ENCODE measurements at places on chromosomes 2 and 18.

- no peak for DNase-seq
These were observed 684.4 kb upstream of the SYT4 start for GRCh38 chr18:43961722-43962121.

GRCh38 chr2:133552821-133553220 lies 15.4 kb downstream of the NCKAP5 start:
- DNase-seq, result no peak

GRCh38 chr2:160509016-160509415 lies 15.4 kb upstream of the RBMS1 start:
- no peak for DNase-seq

DNA sequence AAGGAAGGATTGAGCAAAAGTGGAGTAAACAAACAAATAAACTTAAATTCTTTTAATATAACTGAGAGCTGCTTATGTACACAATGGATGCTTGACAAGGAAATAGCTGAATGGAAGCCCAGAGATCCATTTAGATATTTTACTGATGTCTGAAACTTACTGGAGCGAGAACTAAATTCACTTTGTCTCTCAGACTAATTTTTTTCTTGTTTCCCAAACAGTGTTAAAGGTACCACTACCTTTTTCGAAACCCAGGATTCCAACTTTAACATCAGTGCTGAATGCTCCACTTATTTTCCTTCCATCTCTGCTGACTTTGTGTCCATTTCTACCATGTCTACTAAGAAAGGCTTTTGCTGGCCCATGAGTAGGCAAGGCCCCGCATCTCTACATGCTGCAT lies 4.0 kb downstream of the EFEMP1 start:
- no peak for DNase-seq

DNA sequence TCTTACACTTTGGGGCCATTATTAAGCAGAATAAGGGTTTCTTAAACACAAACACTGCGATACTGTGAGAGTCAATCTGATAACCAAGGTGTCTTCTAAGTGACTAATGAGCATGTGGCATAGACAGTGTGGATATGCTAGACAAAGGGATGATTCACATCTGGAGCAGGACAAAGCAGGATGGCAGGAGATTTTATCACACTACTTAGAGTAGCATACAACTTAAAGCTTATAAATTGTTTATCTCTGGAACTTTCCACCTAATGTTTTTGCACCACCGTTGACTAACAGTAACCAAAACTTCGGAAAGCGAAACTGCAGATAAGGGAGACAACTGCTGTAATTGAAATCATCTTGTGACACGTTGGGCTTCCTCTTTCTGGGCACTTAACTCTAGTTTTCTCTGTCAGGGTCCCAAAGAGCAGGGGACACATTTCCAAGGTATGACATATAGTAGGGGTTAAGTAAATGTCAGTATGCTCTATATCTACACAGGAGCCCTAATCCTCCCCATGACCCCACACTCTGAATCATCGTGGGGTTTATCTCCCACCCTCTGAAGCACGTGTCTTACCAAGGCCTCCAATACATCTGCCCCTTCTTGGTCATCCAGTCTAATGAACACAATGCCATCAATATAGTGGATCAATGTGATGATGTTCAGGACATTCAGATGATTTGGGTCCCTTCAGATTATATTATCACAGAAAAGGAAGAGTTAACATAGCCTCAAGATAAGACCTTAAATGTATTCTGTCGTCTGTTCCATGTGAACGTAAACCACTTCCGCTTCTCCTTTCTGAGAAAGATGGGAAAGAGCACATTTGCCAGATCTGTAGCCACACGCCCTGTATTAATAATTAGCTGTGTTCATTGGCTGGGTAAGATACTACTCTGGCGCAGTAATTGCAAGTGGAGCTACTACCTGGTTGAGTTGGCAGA lies 78.7 kb downstream of the FTCDNL1 start:
- peak; percentile 30 for DNase-seq

- DNase-seq, result no peak
These were observed 78.4 kb downstream of the NAPG start for GRCh38 chr18:10604182-10604581.

- no peak for DNase-seq
These were observed 76.7 kb upstream of the ZNF397 start for GRCh38 chr18:35164133-35164532.

GRCh38 chr2:205617905-205618304 lies 64.4 kb upstream of the NRP2 start:
- DNase-seq, result no peak

DNA sequence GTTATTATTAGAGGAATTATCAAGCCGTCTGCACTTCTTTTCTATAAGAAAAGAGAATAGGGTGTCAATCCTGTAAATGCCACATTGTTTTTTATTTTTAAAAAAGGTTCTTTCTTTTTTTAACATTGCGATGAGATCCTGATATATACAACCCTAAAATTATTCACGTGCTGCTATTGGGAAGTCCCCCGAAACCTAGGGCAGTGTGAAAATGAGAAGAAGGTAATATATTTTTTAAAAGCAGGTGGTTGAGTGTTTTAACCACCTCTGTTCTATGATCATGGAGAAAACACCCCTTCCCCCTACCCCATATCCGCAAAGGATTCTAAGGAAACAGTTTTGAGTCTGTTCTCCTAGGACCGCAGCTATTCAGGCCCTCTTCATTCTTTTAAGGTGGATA lies 94.5 kb upstream of the KLHL14 start:
- no peak for DNase-seq

- DNase-seq, result no peak
These were observed 732.2 kb downstream of the SOCS6 start for GRCh38 chr18:71021030-71021362.

- DNase-seq, result no peak
These were observed 164.5 kb downstream of the NAPG start for GRCh38 chr18:10690366-10690765.
